ENCODE measurements at places on chromosomes 2 and 18.

DNA sequence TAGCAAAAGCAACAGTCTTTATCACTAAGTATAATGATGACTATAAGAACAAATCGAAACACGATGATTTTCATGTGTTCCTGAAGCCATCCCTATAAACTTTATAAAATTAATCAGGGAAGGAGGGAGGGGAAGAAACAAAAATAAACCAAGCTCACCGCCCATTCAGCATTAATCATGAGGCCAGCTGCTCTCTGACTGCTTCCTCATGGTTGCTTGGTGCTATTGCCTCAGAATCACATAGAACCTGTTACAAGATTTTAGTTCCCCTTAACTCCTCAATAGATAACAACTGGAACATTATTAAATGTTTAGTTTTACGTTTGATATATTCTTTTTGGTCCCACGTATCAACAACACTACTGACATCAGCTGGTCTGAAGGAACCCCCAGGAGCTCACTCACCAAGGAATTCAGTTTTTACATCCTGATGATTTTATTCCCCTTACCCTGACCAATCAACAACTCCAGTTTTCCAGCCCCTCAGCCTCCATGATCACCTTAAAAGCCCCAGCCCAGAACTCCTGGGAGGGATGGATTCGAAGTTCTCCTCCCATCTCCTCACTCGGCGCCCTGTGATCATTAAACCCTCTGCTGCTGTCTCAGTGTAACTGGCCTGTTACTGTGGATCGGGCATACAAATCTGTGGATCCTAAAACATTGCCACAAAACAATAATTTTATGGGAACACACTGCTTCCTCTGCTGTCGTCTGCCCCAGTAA, 10.6 kb upstream of the HNRNPLL start:
- DNase-seq: no peak

DNA sequence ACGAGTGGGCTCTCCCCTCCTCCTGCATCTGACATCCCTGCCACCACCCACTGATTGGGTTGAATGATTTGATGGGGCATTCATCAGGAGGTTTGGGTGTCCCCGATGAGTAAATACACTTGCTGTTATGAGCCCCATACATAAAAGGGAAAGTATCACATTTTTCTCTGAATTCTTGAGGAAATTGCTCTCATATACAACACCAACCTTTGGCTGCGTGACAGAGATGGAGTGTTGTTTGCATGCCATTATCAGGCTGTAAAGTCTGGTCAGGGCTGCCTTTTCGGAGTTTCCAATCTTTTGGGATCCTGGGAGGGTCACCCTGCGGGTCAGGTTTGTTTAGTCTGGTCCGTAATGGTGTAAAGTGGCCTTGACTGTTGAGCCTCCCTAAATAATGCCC, 227.9 kb upstream of the SPRED2 start:
- DNase-seq: no peak

- no peak for DNase-seq
Measured at GRCh38 chr2:152387041-152387440, 52.1 kb downstream of the FMNL2 start.

GRCh38 chr2:59680863-59681262, 872.6 kb downstream of the BCL11A start:
- no peak for DNase-seq

GRCh38 chr18:54675076-54675475, 84.0 kb downstream of the DYNAP start:
- no peak for DNase-seq

- no peak for DNase-seq
Measured at GRCh38 chr2:207327513-207327912, 161.8 kb upstream of the KLF7 start.

GRCh38 chr2:131014141-131014540, 79.1 kb downstream of the FAM168B start:
- DNase-seq: no peak

- DNase-seq: no peak
Measured at GRCh38 chr2:23934259-23934658, 6.0 kb upstream of the UBXN2A start.

DNA sequence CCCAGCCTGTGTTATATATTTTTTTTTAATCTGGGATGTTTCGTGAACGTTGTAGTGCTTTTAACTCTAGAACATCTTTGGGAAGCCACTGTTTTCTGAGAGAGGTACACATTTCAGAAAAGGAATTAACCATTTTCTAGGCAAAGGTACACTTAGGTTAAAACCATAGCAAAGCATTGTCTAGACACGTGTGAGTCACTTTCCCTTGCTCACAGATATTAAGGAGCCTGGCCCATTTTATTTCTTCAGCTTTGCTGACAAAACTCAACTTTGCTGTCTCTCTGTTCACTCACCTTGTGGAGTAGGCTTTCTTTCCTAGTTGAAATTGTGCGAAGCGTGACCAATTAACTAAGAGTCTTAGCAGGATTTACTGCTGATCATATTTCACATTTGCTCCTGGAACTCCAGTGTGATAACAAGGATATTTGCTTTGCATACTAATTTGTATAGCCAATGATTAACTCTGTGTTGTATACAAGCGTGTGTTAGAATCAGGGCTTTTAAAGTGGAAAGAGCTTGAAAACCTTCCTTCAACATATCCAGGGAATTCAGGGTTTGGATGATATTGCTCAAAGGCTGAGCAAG, 215.0 kb upstream of the AGAP1 start:
- peak; percentile 15 for DNase-seq

DNA sequence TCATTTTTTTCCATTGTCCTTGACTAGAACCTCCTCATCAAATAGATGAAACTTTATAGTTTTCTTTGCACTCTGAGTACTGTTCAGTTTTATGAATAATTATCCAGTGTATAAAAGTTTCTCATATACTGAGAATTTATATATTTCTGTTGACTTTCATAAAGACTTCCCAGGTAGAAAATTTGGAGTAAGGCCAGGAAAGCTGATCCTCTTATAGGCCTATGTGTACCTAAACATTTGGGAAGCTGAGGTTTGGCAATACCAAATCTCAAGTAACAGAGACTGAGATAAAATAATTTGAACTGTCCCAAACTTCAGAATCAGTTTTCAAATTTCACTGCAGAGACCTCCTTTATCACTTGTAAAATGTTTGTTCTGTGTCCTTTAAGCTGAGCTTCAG, 43.4 kb downstream of the CCDC102B start:
- DNase-seq: no peak

GRCh38 chr2:20139407-20140172, 85.3 kb downstream of the SDC1 start:
- no peak for DNase-seq

GRCh38 chr18:30987467-30988241, 54.9 kb downstream of the DSC3 start:
- DNase-seq: peak; percentile 8

- no peak for DNase-seq
Measured at GRCh38 chr18:46134920-46135675, 30.9 kb downstream of the HAUS1 start.

- DNase-seq: peak; percentile 12
Measured at GRCh38 chr2:63488118-63488713, 100.1 kb downstream of the WDPCP start.

DNA sequence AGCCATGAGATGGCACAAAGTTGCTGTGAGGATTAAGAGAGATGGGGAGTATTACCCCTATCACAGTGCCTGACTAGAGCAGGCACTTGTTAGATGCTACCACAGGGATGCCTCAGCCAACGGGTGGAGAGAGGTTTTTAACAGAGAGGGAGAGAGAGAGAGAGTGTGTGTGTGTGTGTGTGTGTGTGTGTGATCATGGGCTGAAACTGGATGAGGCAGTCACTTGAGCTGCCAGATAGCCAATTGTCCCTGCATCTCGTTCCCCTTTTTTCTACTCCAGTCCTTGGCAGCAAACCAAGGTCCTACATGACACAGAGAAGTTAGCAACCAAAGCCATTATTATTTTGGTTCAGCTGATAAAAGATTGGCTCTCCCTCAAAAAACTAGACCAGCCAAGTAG, 3.0 kb downstream of the CD8A start:
- no peak for DNase-seq

DNA sequence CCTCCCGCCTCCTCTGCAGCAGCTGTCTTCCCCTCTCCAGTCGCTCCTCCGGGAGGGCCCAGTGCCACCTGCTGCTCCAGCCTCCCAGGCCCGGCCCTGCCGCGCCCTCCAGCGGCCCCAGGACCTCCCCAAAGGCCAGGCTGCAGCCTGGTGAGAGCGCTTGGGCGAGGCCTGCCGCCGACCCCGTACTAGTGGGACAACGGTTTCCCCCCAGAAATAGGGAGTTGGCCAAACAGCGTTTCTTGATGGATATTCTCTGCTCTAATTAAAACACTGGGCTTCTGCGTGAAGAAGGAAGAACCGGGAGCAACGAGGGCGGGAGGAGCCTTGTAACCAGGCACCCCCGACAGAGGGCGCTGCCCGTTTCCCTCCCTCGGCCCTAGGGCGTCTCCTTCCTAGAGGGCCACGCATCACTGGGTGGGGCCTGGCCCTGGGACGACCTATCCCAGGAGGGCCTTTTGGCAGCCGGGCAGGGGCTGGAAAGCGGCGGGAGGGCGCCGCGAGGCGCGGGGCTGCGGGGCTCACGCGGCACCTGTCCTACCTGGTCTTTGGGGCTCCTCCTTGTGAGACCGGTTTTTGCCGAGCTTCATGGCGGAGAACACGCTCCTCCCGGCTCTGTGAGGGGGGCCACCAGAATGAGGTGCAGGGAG, 25.4 kb upstream of the OTOF start:
- DNase-seq: peak; percentile 42

DNA sequence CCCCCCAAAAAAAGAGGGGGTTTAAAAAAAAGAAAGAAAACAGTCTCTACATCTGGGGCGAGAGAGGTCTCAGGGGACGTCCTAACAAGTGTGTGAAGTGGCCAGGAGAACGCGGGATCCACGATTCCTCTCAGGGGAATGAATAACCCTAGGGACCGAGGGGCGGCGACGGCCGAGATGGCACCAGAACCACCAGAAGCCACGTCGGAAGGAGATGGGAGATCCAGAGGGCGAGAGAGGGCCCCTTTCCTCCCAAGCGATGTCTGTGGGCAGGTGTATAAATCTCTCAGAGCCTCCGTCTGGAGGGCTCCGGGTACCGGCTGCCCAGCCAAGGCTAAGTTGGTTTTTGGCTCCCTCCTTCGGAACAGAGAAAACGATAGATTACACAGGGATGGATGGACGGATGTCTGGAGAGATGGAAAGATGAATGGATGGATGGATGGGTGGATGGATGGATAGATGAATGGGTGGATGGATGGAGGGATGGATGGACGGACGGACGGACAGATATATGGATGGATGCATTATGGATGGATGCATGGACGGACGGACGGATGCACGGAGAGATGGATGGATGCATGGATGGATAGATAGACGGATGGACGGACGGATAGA, 1.7 kb downstream of the EPHA4 start:
- DNase-seq: peak; percentile 23

- DNase-seq: peak; percentile 59
Measured at GRCh38 chr2:5991305-5991968, 299.3 kb downstream of the SOX11 start.

GRCh38 chr2:159860581-159861310, 62.7 kb upstream of the CD302 start:
- no peak for DNase-seq

GRCh38 chr2:186294248-186294888, 191.7 kb upstream of the ZC3H15 start:
- no peak for DNase-seq

- no peak for DNase-seq
Measured at GRCh38 chr2:45332567-45332966, 278.5 kb downstream of the SRBD1 start.

GRCh38 chr18:78868330-78869316, 111.0 kb upstream of the SALL3 start:
- no peak for DNase-seq

GRCh38 chr2:144325086-144325485, 194.8 kb downstream of the ZEB2 start:
- peak; percentile 96 for DNase-seq

- no peak for DNase-seq
Measured at GRCh38 chr2:206832873-206833272, 67.5 kb downstream of the FASTKD2 start.

GRCh38 chr18:42373584-42373983, 418.6 kb downstream of the PIK3C3 start:
- DNase-seq: no peak

- no peak for DNase-seq
Measured at GRCh38 chr2:158598862-158599517, 142.2 kb downstream of the PKP4 start.

- no peak for DNase-seq
Measured at GRCh38 chr2:20796374-20796791, 26.5 kb downstream of the LDAH start.

GRCh38 chr18:56112013-56112749, 524.2 kb upstream of the TCF4 start:
- DNase-seq: no peak

DNA sequence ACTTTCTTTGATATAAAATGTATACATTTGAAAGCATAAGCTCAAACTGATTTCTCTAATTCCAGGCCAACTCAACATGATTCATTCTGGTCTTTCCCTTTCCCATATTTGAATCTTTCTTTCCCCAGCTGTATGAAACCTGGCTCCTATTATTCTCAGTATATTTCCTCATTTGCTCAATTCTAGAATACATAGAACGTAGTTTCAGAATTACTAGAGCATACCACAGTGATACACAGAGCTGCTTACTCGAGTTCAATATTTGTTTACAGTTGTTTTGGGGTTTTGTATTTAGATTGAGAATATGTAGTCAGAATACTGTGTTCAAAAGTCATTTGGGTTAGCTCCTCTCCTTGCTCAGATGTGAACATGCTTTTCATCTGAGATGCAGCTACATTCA, 43.0 kb downstream of the TNFRSF11A start:
- no peak for DNase-seq

DNA sequence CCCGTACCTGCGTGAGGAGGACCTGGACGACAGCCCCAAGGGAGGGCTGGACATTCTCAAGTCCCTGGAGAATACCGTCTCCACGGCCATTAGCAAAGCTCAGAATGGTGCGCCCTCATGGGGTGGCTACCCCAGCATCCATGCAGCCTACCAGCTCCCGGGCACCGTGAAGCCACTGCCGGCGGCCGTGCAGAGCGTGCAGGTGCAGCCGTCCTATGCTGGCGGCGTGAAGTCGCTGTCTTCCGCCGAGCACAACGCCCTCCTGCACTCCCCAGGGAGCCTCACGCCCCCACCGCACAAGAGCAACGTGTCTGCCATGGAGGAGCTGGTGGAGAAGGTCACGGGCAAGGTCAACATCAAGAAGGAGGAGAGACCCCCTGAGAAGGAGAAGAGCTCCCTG, 76.4 kb downstream of the TSHZ1 start:
- DNase-seq: no peak
